Lower leg skin (tissue), 4 donors: ENCODE measurements at places on chromosomes 12 and 14. TPM values are rescaled to one million over a fixed set of nuclear protein-coding genes. Genes with fewer than 3 reads are reported as not detected.

DNA sequence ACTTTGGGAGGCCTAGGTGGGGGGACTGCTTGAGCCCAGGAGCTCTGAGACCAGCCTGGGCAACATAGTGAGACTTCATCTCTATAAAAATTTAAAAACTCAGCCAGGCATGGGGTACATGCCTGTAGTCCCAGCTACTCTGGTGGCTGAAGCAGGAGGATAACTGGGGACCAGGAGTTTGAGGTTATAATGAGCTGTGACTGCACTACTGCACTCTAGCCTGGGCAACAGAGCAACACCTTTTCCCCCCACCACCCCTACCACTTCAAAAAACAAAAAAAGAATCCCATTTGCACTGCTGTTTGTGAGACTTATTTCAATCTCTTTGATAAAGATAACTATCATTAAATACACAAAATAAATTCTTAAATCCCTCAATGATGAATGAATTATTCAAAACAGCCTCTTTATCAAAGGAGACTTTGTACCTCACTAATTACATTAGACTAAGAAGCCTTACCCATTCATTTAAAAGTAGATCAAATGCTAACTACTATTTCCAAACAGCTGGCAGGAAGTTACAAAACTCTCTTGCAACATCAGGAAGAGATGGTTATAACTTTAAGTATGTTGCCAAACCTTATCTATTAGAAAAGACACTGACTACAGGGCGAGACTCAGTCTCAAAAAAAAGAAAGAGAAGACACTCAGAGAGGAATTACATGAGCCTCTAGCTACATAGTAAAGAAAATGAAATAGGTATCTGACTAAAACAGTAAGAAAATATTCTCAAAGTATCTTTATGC, 14.7 kb downstream of the BLTP3B start:
- no peak for DNase-seq

DNA sequence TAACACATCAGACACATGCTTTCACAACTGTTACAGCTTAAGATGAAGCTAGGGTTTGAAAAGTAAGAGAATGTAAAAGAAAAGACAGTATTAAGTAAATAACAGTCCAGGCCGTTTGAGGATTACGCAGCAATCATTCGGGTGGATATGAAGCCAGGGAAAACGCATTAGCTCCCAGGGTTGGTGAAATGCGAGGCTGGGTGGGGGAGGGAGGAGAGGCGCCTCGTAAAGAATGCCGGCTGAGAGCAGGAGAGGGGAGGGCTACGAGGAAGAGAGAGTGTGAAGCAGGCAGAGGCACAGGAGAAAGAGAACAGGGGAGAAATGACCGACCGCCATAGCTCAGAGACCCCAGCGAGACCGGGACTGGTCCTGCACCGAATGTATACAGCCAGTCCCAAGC, 73.0 kb downstream of the IQSEC3 start:
- no peak for DNase-seq

DNA sequence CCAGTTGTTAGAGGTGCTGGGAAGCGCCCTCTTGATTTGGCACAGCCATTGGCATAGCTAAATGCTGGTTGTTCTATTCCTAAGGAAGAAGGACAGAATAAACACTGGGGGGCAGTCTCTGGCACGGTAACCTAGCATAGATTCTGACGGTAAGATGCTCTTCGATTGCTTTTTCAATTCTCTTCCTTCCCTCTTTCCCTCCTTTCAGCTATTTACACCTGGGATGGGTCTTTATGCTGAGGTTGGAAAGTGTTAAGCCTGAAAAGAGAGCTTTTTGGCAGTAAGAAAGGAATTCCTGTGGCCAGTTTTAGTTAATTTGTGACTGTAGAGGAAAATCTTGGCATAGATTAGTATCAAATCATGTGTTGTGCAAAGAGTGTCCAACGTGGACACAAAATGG, 162.8 kb downstream of the SNAPC1 start:
- DNase-seq, result no peak

- DNase-seq, result no peak
Measured at GRCh38 chr14:60845523-60845922, 111.0 kb downstream of the MNAT1 start.

DNA sequence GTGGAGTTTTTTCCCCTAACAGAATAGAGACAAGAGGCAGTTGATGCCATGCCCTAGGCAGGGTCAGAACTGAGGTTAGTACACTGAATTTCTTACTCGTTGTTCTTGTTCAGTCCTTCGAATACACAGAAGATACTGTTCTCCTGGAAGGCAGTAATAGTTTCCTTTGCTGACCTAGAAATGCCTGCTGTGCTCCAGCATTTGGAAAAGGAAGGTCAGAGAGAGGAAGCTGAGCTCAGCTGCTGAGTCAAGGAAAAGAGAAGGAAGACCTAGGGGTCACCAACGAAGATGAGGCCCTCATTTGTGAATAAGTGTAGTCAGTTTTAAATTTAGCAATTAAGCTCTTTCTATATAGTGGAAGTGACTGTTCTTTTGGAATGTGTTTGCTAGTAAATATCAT, 100.1 kb downstream of the CRADD start:
- no peak for DNase-seq

DNA sequence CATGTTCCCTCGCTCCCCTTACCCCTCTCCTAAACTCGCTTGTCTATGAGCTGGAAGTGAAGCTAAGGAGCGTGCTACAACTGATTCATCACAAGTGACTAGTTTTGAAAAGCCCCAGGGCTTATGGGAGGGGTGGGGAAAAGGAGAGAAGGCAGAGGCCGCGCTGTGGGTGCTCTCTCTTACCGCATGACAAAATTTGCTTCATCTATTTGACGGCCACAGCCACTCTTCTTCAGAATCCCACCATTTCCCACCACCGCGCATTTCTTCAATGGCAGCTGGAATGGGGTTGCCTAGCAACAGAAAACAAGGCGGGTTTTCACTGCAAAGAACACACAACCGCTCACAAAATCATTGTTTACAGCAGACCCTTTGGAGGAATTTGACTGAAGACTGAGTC, 79.4 kb downstream of the ST8SIA1 start:
- no peak for DNase-seq

DNA sequence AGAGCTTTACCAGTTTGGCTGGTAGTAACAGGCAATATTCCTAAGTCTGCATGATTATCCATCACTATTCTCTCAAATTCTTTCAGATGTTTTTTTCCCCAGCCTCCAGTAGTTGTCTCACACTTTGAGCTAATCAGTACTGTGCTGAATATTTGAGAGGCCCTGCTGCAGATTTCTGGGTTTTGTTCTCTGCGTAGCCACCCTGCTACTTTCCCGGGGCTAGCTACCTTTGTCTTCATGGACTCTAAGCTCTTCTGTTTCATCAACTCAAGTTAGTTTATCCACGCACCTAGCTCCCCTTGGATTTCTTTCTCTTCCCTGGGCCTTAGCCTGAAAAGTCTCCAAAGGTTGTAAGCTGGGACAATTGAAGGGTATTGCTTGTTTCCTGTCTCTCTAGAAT, 73.0 kb downstream of the FUT8 start:
- no peak for DNase-seq

- no peak for DNase-seq
Measured at GRCh38 chr12:119682639-119683252, 14.8 kb downstream of the PRKAB1 start.

DNA sequence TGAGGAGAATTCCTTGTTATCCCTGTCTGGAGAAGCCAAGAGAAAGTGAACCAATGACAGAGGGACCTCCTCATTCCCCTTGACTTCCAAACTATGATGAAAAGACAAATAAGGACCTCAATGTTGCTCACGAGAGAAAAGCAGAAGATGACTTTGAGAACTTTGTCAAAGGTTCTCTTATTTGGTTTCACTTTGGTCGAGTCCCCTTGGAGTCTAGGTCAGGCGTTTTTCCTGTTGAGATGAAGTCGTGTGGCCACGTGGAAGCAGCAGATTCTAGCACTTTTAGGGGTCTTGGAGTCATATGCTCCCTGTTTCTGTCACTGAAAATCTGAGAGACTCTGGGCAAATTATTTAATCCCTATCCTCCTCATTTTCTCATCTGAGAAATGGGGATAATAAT, 33.8 kb upstream of the COL2A1 start:
- DNase-seq, result no peak

DNA sequence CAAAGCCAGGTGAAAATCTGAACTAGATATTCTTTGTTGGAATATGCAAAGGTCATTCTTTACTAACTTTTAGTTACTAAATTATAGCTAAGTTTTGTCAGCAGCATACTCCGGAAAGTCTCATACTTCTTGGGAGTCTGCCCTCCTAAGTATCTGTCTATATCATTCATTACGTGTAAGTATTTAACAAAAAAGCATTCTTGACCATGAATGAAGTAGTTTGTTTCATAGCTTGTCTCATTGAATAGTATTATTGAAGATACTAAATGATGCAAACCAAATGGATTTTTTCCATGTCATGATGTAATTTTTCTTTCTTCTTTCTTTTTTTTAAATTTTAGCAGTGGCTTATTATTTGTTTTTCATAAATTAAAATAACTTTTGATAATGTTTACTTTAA, 9.8 kb upstream of the SPX start:
- DNase-seq, result no peak

DNA sequence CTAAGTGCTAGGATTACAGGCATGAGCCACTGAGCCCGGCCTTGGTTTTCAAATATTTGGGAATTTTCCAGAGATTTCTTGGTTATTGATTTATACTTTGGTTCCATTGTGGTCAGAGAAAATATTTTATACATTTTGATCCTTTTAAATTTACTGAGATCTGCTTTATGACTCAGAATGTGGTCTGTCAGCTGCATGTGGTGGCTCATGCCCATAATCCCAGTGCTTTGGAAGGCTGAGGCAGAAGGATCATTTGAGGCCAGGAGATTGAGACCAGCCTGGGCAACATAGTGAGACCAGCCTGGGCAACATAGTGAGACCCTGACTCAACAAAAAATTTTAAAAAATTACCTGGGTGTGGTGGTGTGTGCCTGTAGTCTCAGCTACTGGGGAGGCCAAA, 49.8 kb downstream of the ADCK1 start:
- no peak for DNase-seq

DNA sequence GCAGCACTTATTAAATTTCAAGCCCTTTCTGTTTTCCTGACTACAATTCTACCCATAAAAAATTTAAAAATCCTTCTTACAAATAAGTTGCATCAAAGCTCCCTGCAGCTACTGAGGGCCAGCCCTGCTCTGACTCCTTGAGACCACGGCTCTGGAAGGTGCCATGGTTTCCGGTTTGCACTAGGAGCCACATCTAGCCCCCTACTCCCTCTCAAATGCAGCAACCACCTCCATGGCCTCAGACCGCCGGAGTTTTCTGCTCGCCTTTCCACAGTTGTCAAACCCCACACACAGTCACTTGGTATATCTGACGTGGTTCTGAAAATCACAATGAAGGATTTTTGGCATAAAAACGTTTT, 30.1 kb downstream of the P2RX4 start:
- DNase-seq, result no peak

DNA sequence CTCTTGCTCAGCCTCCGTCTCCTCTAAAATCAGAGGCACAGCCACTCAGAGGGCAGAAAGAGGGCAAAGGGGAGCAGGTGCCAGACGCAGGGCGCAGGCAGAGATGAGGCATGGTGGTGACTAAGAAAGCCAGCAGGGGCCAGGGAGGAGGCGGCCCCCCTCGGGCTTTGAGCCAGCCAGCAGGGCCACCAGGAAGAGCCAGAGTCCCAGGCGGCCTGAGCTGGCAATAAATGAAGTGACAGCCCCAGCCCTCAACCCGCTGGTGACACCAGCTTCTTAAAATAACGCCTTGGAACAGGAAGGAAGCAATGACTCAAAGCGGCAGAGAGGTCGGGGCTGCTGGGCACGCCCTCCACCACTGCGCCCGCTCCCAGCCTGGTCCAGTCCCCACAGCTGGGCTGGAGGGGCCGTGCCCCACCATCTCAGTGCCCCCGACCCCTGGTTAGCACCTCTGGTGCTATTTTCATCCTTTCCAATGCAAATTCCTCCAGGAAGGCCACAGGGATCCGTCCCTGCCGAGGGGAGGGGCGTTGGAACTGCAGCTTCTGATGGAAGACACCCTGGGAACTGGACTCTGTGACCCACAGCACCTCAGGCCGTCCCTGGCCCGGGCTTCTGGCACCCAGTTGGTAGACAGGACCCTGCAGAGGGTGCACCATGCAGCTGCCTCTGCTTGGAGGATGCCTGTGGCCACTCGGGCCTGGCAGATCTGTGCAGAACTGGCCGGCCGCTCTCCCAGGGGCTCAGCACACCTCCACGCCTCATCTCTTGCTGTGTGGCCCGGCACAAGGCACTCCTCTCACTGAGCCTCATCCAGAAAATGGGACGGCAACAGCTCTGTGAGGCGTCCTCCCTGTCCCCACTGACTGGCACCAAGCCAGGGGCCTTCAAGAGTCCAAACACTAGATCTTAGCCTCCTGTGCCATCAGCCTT, 113.7 kb downstream of the NCOR2 start:
- DNase-seq, result peak; percentile 97

M6PR gene
- 73.4 TPM for total RNA-seq
